ENCODE measurements at places on chromosomes 3 and 15. TPM values are rescaled to one million over a fixed set of nuclear protein-coding genes. Genes with fewer than 3 reads are reported as not detected.

The HCLS1 gene
- total RNA-seq = 8.3 TPM

The TTLL13 gene
- total RNA-seq = not detected

The PPP1R14D gene
- total RNA-seq = 0.51 TPM

The PPCDC gene
- total RNA-seq = 6.1 TPM

The ARL6IP5 gene
- 145 TPM for total RNA-seq

The ROBO2 gene
- total RNA-seq = 0.07 TPM

- no peak overlapping the region for H3K27ac ChIP-seq
- no peak overlapping the region for H3K4me3 ChIP-seq
- H3K36me3 ChIP-seq = no peaks in the 10 kb centered on the region
- no peaks in the 10 kb centered on the region for H3K4me1 ChIP-seq
Observed at GRCh38 chr3:108420926-108421325, 89.5 kb downstream of the MYH15 start.

DNA sequence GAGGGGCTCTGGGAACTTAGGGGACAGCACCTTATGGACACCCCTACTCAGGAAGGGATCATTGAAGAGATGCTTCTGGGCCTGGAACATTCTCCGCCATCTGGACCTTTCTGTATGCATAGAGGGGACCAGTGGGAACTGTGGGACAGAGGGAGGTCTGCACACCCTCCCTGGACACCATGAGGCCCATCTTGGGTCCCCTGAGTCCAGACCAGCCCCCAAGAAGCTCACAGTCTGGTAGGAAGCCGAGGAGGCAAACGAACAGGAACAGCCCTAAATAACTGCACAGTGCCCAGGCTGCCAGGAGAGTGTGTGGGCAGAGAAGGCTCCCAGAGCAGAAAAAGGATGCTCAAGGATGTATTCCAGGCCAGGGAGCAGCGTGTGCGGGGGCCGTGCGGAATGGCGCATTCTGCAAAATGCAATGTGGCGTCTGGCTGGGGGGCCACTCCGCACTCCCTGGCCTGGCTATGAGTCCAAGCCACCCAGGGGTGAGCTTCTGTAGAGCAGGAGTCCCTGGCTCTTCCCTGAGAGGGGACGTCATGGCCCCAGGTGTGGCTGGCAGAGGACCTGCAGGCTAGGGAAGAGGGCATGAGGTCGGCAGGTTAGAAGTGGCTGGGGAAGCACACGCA, 24.5 kb upstream of the KLF13 start:
- no peaks in the 10 kb centered on the region for H3K27me3 ChIP-seq
- H3K36me3 ChIP-seq = no peaks in the 10 kb centered on the region

DNA sequence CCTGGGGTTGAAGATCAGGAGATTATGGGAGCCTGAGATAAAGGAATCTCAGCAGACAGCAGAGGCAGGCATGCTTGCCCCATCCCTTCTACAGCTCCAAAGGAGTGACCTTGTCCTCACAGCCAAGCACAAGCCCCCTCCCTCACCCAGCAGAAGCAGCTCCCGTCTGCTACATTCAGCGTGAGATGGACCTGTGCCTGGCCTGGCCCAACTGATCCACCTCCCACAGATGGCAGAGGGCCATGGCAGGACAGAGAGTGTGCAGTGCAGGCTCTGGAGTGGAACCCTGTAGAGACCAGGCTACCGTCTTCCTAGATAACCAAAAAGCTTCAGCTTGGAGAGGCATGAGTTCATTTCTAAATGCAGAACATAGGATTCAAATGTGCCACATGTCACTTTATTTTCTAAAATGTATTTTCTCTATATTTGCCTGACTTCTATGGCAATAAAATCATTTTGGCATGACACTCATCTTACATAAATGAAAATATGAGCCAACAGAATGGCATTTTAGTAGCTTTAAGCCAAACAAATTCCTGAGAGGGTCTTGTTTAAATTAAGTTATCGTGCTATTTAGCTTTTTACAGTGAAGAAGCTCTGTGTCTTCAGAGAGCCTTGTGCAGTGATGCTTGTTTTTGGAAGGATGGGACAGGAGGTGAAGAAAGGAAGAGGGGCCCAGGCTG, 43.7 kb downstream of the SLC12A8 start:
- no peaks in the 10 kb centered on the region for H3K36me3 ChIP-seq
- H3K4me3 ChIP-seq = no peak overlapping the region
- H3K27ac ChIP-seq = no peak overlapping the region
- H3K27me3 ChIP-seq = no peaks in the 10 kb centered on the region
- H3K4me1 ChIP-seq = no peaks in the 10 kb centered on the region

- no peak for DNase-seq
- no peaks in the 10 kb centered on the region for H3K4me1 ChIP-seq
- no peaks in the 10 kb centered on the region for H3K27me3 ChIP-seq
- H3K36me3 ChIP-seq = no peaks in the 10 kb centered on the region
- no peak overlapping the region for H3K4me3 ChIP-seq
Observed at GRCh38 chr3:180018543-180018942, 18.2 kb downstream of the PEX5L start.

- no peaks in the 10 kb centered on the region for H3K27me3 ChIP-seq
- H3K36me3 ChIP-seq = no peaks in the 10 kb centered on the region
- DNase-seq = no peak
- no peak overlapping the region for H3K4me3 ChIP-seq
Observed at GRCh38 chr15:78069462-78070029, 8.0 kb downstream of the TBC1D2B start.

Data from gastrocnemius medialis (tissue), 4 donors.